ENCODE measurements at places on chromosomes 6 and 20. TPM values are rescaled to one million over a fixed set of nuclear protein-coding genes. Genes with fewer than 3 reads are reported as not detected.

DNA sequence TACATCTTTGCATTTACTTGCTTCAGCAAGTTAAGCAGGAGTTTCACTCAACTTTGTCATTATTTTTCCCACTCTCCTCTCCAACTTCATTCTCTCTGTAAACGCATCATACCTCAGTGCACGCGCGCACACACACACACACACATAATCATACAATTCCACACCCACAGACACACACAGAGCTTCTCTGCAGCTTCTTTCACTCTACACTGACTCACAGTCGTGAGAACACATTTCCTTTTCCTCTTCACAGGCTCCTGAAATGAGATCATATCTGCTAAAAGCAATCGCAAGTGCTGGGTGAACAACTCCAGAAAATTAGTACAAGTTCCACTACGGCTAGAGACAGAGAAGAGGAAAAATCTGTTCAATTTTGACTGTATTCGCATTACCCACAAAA, 215.4 kb downstream of the PTPRT start:
- DNase-seq: no peak

DNA sequence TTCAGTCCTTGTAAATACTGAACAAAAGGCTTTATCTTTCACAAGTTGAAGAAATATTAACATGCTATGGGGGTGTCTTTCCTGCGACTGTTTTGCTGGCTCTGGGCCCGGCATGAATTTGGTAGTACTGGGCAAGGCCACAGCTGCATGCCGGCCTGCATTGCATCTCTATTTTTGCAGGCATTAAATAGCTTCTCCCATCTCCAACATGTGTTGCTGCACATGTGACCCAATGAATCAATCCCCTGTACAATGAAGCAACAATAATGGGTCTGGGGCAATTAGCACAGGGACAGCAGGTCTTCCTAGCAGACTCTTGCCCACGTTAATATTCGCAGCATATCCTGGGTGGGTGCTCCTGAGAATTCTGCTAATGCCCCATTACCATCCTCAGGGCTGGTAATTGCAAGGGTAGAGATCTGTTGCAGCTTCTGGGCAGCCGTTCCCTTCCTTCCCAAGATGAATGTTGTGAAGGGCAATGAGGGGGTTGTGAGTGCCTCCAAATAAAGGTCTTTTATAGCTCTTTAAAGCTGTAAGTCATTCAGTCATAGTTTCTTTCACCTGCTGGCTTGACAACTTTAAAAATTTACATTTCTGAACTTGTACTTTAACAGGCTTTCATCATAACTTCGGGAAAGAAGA, 24.3 kb upstream of the CDYL start:
- no peak for DNase-seq

CEP43 gene
- polyA plus RNA-seq: 18.7 TPM

RNF8 gene
- 18.4 TPM for polyA plus RNA-seq

RAB32 gene
- polyA plus RNA-seq: 28.3 TPM
